Hepatic stellate cell (primary cell): ENCODE measurements at places on chromosomes 1 and 21.

DNA sequence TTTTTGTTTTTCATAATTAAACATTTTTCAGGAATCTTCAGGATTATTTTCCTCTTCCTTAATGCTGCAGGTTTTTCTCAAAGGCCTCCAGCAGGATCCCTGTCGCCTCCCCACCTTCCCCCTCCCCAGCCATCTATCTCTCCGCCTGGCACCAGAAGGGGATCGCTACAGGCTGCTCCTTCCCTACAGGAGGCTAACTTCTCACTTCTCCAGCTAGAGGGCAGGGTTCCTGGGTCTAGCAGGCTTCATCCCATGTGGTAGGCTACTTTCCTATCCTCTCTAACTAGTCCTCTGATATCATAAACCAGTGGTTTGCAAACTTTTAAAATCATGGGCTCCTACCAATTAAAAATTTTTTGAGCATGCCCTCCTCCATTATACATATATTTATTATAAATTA is 104.1 kb downstream of the KCNN3 start:
- DNase-seq: peak; percentile 36

DNA sequence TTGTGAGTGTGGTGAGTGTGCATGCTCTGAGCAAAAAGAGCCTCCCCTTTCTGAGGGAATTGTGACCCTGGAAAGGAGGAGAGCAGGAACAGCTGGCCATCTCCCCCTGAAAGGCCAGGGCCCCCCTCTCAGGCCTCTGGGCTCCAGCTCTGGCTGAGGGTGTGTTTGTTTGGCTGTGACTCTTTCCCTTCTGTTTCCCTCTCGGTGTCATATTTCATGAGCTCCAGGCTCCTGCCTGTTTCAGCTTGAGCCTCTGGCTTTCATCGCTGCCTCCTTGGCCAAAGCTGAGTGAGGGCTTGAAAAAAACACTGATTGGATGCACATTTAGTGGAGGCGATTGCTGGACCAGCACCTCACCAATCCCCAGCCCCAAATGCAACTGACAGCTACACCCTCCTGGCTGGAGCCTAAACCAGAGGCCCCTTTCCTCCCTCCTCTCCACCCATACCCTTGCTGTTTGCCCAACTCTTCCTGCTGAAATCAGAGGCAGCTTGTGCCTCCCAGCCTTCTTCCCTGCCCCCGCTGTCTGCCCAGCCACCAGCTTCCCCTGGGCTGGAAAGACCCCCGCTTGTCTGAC is 64.1 kb downstream of the DDR2 start:
- DNase-seq: peak; percentile 49

GRCh38 chr21:32599091-32599490 is 13.1 kb downstream of the CFAP298 start:
- no peak for DNase-seq

DNA sequence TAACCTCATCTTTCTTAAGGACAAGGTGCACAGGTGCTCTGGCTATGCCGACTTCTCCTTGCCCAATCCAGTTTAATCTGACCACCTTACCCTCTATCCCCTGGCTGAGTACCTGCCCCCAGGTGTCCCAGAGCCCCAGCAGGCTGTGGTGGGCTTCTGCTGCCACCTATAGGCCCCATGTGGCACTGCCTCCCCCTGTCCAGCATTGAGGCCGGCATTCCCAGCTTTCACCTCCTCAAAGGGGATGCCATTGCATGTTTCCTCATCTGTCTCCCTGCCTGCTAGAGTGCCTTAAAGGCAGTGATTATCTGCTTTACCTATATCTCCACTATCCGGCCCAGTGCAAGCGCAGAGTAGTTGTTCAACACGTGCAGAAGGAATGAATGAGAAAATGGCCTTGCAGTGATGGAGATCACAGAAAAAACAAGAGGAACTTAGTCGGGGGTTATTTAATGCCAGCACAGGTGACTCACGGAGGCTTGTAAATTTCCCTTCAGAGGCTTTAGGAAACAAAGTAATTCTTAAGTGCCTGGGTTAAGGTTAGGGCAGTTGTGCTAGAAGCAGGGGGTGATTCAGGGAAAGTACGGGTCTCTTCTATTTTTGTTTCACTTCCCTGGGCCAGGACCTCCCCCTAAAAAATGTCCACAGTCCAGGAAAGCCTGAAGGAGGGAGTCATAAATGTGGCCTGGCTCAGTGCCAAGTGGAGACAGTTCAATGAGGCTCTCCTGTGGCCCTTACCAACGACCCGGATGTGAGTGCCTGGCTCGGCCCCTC is 131.8 kb upstream of the NGF start:
- DNase-seq: peak; percentile 72

- no peak for DNase-seq
Measured at GRCh38 chr1:223780949-223781348, 64.8 kb downstream of the TP53BP2 start.
